ENCODE measurements at places on chromosomes 3 and 15.

DNA sequence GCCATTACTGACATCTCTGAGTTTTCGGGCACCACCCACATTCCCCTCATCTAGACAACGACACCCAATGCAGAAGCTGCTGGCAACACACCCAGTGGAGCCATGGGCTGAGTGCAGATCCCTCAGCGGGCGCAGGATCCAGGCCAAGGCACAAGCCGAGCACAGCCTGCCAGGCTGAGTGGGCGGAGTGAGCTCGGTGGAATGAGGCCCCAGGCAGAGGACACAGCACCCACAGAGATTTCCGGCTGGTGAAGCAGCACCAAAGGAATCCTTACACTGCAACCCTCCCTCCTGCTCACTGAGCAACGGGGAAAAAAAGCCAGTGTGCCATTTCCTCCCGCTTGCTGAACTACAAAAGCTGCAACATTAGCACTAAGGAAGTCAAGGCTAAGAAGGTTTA, 34.3 kb downstream of the ZMAT3 start:
- no peak for DNase-seq

DNA sequence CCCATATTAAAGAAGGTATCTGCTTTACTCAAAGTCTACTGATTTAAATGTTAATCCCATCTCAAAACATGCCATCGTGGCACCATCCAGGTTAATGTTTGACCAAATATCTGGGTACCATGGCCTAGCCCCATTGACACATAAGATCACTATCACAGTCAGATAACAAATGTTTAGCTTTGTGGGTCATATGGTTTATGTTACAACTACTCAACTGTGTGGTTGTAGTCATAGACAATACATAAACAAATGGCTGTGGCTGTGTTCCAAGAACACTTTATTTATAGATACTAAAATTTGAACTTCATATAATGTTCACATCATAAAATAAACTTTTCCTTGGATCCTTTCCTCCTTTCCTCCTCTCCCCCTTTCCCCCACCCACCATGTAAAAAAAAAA, 9.8 kb upstream of the SNRPN start:
- no peak for DNase-seq

DNA sequence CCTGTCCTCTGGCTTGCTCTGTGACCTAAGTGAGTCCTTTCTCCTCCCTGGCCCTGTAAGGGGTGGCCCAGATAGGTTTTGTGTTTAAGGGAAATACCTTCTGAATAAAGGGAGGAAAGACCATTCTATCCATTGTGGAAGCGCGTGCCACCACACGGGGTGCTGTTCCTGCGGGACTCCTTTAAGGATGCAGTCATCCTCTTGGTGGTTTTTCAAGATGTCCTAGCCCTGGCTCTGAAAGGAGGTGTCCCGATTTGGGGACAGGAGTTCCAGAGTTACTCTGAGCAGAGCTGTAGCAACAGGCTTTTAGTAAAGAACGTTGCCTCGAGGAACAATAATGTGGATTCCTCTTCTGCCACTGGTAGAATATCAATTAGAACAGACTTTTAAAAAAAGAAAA, 9.6 kb downstream of the SLC6A6 start:
- no peak for DNase-seq

- no peak for DNase-seq
Observed at GRCh38 chr3:128316481-128316891, 150.2 kb downstream of the DNAJB8 start.

GRCh38 chr15:73338058-73338457, 30.7 kb downstream of the HCN4 start:
- no peak for DNase-seq

DNA sequence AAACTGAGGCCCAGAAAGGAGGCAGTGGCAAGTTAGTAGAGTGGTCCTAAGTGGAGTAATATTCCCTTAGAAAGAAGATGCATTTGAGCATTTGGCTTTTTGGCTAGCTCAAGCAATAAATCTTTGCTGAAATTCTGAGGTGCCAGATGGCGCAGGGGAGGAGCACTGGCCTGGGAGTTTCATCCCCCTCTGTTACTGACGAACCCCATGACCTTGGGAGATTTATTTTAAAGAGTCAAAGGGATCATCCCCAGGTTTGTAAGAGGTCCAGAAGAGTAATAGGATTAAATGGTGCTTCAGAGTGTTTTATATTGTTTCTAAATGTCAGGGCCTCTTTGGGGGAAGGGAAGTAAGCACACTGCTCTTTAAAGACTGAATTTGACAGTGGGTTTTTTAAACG, 85.1 kb upstream of the PIAS1 start:
- no peak for DNase-seq

- DNase-seq = no peak
Observed at GRCh38 chr15:57820119-57820518, 113.6 kb downstream of the POLR2M start.

DNA sequence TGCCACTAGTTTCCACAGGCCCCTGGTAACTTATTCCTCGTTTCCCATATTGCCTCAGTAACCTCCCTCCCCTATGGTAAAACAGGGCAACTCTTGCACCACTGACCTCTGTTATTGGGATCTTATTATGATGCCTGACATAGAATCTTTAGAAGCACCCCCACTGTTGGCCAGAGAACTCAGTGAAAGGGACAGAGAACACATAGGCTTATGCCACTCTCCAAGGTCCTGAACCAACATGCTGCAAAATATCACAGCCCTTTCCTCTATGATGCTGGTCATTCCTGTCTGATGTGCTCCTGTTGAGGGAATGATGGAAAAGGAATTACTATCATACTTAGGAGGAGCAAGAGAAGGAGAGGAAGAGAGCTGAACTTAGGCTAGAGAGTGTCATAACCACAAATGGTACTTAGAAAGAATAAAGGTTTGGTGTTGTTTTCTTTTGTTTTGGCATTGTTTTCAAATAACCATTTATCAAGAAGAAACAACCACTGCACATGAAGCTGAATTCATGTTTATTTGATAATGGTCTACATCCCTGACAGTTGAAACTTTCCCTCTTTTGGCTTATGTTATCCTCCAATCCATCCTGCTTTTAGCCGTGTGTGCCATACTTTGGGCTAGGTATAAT, 330.2 kb downstream of the EPHB1 start:
- no peak for DNase-seq

DNA sequence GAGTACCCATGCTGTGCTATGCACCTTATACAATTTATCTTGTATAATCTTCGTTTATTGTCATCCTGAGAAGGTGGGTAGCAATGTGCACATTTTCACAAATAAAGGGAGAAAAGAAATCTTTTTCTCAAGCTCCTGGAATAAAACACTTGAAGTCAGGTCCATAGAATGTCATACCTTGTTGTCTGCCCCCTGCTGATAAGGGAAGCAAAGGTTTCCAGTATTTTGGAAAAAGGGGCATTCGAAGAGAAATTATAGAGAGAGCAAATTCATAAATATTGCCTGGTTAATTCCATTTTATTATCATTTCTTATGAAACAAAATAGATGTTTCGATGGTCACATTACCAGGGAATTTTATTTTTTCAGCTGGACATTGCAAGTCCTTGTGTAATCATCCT, 277.8 kb downstream of the RAP2B start:
- no peak for DNase-seq

- no peak for DNase-seq
Observed at GRCh38 chr3:61568127-61568526, 6.8 kb downstream of the PTPRG start.

DNA sequence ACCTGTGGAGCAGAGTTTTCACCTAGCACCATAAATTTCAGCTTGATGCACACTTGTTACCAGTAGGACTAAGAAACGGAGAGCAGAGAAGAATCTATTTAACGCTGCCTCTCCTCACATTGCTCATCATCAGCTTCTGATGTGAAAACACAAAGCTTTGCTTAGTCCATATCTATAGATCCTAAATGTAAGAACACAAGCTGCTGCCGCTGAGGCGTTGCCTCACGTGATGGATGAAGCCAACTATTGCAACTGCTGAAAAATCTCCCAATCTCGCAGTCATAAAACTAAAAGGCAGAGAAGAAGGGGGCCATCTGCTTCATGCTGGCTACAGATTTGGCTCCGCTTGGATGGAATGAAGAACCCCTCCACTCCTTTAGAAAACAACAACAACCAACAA, 42.7 kb downstream of the CADPS start:
- no peak for DNase-seq

DNA sequence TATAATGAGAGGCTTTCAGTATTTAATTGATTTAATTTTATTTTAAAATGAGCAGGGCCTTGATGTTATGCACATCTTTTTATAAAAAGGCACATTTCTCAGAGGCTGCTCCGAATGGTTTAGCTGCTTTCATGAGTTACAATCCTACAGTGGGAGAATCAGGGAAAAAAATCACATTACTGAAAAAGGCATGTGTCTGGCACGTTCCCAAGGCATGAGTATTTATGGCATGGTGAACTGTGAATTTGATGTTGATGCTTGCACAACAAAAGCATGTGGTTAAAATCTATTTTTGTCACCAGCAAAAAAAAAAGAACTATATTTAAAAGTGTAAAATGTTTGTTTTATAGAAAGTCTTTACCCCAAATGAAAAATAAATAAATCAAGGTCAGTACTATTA, 485.2 kb upstream of the ROBO2 start:
- no peak for DNase-seq

DNA sequence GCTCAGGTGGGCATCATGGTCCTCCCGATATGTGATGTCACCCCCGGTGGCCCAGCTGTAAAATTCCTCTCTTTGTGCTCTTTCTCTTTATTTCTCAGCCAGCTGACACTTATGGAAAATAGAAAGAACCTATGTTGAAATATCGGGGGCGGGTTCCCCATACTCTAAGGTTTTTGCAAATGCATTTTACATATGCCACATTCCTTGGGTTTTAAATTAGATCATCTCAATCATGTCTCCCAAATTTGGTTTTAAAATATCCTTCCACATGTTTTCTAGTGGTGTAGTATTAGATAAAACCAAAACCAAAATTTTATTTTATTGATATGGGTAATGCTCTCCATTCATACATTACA, 4.4 kb upstream of the TMEM62 start:
- DNase-seq = no peak

- no peak for DNase-seq
Observed at GRCh38 chr15:85555875-85556617, 175.6 kb downstream of the AKAP13 start.

GRCh38 chr15:94366781-94367180, 135.4 kb downstream of the MCTP2 start:
- no peak for DNase-seq

DNA sequence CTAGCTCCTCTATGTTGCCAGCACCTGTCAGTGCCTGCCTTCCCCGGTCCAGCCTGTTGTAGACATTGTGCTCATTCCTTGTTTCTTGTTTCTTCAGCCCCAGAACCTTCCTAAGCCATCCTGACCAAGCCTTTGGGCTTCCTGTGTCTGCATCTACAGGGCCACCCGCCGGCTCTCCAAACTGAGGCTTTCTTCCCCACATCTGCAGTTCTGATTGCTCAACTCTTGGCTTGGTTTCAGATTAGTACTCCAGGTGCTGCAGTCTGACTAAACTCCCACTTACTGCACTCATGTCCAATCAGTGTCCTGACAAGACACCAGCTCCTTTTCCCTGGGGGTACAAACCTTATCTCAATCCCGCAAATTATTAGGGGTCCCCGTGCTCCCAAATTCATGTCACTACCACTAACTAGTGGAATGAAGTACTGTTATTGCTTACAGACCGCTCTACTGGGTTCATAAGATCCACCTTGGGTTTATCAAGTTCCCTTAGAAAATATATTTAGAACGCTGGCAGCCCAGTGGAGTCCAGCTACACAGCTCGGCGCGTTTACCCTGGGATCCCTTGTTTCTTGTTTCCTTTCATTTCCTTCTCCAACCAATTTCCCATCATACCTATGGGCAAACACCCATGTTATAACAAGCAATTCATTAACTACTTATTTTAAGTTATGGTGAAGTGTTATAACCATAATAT, 114.2 kb upstream of the TJP1 start:
- DNase-seq = no peak
